ENCODE measurements at places on chromosomes 4 and X.

DNA sequence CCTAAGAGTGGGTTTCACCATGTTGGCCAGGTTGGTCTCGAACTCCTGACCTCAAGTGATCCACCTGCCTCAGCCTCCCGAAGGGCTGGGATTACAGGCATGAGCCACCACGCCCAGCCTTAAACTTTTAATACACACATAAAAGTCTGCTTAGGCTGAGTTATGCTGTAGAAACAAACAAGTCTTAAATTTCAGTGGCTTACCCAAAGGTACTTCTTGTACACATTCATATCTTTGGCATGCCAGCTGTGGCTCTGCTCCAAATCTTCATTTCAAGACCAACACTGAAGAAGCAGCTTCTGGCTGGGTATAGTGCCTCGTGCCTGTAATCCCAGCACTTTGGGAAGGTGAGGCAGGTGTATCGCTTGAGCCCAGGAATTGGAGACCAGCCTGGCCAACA, 80.3 kb downstream of the PPEF2 start:
- DNase-seq: no peak

- no peak for DNase-seq
These were observed 72.5 kb downstream of the EVC2 start for GRCh38 chr4:5635826-5636195.

DNA sequence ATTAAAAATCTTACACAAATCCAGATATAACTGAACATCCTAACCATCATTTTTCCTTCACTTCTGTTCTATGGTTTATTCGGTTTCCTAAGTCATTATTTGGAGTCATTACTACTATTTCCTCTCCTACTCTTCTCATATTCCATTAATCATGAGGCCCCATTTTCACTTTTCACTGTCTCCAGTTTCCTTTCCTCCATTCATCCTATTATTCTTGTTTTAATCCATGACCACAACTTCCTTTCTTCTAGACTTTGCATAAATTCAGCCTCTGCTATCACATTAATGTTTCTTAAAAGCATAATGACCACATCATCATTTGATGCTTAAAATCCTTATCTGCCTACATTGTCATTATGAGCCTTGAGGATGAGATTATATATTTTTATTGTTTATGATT, 555.0 kb upstream of the NDST4 start:
- no peak for DNase-seq

GRCh38 chrX:97057349-97057909, 173.7 kb downstream of the RPA4 start:
- no peak for DNase-seq

- DNase-seq: no peak
These were observed 204.7 kb downstream of the SLIT2 start for GRCh38 chr4:20456407-20456806.

- no peak for DNase-seq
These were observed 492.5 kb upstream of the INTU start for GRCh38 chr4:127140306-127140705.

- no peak for DNase-seq
These were observed 4.0 kb upstream of the SH2D1A start for GRCh38 chrX:124342174-124342867.

DNA sequence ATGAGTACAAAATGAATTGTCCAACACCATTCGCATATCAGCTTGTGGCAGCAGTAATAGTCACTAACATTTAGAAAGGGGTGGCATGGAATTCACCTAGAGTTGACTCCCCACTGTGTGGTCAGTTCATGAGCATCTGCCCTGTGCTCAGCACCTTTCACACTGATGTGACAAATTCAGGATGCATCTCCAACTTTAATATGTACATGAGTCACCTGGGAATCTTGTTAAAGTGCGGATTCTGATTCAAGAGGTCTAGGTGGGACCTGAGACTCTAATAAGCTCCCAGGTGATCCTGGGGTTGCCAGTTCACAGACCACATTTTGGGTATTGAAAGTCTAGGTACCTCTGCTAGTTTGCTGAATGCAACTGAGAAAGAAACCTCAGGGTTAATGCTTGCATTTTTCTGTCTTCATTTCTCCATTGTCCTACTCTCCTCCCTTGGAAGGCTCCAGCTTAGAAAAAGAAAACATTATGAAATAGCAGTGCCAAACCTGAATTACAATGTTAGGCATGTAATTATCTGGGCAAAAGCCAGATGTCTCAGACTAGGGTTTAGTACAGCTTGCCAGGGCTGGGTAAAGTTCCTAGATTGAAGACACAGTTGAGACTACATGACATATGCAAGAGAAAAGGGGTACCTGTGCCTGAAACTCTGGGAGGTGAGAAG, 32.7 kb downstream of the TMSB4X start:
- DNase-seq: no peak

- no peak for DNase-seq
These were observed 226.6 kb downstream of the NSUN7 start for GRCh38 chr4:40976343-40976742.

DNA sequence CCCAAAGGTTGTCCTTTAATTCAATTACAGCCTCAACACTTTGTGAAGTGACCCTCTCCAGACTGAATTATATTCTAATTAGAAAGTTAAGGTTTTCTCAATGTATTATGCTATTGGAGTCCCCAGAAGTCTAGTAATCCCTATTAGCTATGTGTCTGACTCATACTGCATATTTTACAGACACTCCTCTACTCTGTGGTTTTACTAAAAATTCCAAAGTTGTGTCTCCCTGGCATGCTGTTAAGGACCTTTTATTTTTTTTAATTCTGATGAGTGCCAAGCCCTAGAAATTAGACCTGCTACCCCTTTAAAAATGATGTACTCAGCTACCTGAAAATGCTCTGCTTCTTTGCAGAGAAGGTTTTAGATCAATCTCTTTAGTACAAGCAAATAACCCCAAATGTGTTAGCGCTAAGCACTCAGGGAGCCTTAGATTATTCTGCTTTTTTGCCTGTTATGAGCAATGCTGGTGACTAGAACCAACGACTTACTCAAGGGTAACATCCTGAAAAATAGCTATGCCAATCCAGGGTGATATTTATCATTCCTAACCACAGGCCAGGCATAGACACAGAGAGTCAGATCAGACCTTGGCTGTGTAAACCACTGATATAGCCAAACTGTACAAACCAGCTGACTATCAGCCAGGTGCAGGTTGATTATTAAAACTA, 26.1 kb upstream of the CXCL13 start:
- DNase-seq: no peak

DNA sequence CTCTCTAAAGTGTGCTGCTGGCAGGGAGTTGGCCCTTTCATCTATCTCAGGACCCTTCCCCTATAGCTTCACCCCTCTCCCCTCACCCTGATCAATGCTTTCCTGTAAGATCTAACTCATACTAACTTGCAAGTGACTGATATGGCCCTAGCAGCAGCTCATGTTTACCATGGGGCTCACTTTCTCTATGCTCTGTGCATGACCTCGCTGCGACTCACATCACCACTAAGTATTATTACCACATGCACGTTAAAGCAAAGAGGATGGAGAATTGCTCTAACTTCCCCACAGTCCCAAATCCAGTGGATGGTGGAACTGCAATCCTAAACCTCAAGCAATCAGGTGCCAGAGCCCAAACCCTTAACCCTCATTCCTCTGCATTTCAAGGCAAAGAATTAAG, 626.6 kb downstream of the MID1IP1 start:
- no peak for DNase-seq

GRCh38 chrX:30153881-30154260, 61.5 kb upstream of the MAGEB2 start:
- DNase-seq: no peak

DNA sequence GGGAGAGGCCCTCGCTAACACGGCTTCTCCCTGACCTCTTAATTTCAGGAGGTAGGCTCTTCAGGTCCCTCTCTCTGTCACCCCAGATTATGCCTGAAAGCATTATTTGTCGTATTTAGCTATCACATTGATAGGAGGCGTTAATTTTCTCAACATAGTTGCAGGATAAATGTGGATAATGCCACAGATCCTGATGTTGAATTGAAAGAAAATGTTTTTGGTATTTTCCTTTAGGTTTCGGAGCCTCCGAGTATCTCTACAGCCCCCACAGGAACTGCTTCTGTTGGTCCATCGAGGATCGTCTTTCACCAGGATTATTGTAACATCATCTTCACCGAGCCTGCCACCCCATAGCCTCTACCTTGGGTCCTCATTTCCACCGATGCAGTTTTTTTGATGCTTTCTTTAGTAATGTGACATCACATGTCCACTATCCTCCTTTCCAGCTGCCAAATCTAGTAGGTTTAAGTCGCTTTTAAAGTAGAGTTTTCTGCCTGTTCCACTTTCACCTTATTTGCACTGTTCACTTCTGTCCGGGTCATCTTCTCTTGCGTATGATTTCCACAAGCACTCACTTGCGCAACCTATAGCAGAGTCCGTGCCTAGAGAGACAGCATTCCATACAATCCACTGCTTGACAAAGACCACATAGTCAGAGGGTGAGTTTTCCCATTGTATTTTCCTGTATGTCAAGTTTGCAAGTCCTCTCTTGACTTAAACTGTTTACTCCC, 665 bp downstream of the TIGD2 start:
- DNase-seq: no peak

DNA sequence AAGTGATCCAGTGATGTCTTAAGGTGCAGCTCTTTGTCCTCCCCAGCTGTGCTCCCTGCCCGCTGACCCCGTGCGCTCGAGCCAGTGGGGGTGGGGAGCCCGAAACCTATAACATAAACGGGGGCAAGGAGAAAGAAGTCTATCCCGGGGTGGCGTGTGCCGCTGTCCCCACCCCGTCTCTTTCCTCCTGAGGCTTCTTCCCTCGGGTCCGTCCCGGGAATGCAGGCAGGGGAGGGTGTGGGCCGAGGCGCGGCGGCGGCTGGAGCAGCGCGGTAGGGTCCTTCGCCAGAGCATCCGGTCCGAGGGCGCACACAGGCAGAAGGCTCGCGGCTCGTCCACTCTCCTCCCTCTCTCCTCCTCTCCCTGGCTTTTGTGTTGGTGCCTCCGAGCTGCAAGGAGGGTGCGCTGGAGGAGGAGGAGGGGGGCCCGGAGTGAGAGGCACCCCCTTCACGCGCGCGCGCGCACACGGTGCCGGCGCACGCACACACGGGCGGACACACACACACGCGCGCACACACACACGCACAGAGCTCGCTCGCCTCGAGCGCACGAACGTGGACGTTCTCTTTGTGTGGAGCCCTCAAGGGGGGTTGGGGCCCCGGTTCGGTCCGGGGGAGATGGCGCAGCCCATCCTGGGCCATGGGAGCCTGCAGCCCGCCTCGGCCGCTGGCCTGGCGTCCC, at the start of gene RAB33A:
RAB33A (plus strand) TSS at position 517 of the 681 bp plus-strand sequence; CDS start at position 618, 101 bp downstream.
- no peak for DNase-seq

DNA sequence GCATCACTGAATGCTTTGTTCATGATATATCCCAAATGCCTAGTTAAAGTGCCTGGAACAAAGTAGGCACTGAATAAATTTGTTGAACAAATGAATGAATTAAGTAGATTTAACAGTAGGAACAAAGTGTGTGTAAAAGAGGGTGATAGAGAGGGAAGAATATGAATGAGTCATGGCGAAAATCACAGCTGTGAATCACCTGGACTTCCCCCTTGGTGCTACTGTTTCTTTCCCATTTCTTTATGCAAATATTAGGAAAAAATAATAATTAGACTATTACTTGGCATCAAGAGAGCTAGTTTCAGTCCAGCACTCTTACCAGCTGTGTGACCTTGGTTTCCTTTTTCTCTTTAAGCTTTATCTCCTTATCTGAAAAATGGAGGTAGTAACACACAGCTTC, 9.2 kb downstream of the SPIN3 start:
- no peak for DNase-seq

- no peak for DNase-seq
These were observed 14.8 kb upstream of the RASGEF1B start for GRCh38 chr4:81486502-81486901.

GRCh38 chrX:40827331-40827730, 92.0 kb upstream of the MED14 start:
- DNase-seq: no peak

GRCh38 chr4:64497491-64497890, 88.2 kb upstream of the TECRL start:
- DNase-seq: no peak

GRCh38 chr4:169618286-169618685, 2.1 kb upstream of the CLCN3 start:
- DNase-seq: no peak
